Right lobe of liver (tissue), 6 donors: ENCODE measurements at places on chromosomes 11 and 22. TPM values are rescaled to one million over a fixed set of nuclear protein-coding genes. Genes with fewer than 3 reads are reported as not detected.

DNA sequence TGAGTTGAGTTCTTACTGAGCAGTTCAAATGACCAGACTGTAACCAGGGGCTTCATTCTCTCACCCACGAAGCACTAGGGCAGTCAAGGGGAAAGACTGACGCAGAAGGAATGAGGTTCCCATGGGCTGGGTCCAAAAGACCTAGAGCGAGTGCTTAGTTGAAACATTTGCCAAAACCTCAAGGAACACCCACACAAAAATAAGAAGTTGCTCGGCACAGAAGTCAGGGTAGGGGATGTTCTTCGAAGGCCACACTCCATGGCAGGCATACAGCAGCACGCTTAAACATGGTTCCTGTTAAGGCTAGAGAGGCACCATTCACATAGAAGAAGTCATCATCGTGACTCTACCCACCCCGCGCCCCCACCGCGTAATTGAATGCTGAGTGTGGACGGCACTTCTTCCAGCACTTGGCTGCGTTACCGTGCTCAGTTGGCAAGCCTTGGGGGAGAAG is 52.9 kb downstream of the TIMP3 start:
- H3K27me3 ChIP-seq: no peaks in the 10 kb centered on the region
- H3K4me3 ChIP-seq: no peak overlapping the region
- no peak for DNase-seq
- H3K4me1 ChIP-seq: no peaks in the 10 kb centered on the region

DNA sequence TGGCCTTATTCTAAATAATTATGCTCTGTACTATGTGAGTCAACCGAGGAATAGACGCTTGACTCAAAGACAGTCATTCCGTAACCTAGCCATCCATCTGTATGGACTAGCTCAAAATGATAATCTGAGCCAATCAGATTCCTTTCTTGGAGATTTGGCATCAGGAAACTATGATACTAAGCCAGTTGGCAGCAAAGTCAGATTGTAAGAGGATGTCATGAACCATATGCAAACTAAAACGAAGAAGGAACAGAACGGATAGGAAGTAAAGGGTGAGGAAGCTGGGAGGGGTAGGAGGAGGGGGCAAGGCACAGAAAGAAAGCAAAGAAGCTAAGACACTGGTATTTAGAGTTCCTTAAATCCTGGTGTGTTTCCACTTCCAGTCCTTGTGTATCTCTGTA is 10.7 kb upstream of the SESN3 start:
- no peak overlapping the region for H3K27ac ChIP-seq
- H3K4me1 ChIP-seq: no peaks in the 10 kb centered on the region
- H3K36me3 ChIP-seq: no peaks in the 10 kb centered on the region

GRCh38 chr22:48262596-48263430 is 1500.4 kb downstream of the TBC1D22A start:
- DNase-seq: no peak
- H3K4me1 ChIP-seq: no peaks in the 10 kb centered on the region
- H3K27ac ChIP-seq: no peak overlapping the region
- H3K36me3 ChIP-seq: no peaks in the 10 kb centered on the region

DNA sequence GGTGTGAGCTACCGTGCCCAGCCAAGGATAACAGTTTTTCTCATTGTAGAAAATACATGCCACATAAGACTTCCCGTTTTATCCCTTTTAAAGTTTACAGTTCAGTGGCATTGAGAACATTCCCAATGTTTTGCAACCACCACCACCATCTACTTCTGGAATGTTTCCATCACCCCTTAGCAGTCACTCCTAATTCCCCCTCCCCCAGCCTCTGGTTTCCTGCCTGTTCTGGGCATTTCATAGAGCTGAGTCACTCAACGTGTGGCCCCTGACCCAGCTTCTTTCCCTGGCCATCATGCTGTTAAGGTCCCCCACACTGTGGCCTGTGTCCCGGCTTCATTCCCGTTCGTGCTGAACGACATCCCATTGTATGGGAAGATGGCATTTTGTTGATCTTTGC is 30.7 kb downstream of the FGF4 start:
- H3K36me3 ChIP-seq: no peaks in the 10 kb centered on the region
- no peaks in the 10 kb centered on the region for H3K4me1 ChIP-seq
- H3K27ac ChIP-seq: no peak overlapping the region

Gene SAA1
- 7,699 TPM for total RNA-seq

DNA sequence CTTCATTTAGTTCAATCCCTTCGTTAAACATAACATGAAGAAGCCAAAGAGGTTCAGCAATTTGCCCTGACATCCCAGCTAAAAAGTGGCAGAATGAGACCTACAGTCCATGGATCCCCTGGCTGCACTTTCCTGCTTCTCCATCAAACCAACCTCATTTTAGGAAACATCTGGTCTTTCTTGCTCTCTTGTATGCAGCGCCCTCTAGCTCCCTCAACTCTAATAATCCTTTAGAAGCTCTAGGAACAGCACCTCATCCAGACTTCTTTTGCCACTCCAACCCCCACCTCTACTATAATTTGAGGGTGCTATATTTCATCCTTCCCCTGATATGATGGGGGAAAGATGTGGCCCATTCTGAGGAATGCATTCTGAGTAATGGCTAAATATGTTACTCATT is 7.4 kb downstream of the CNTF start:
- no peak overlapping the region for H3K4me3 ChIP-seq
- no peak for DNase-seq
- H3K27me3 ChIP-seq: no peaks in the 10 kb centered on the region
- no peaks in the 10 kb centered on the region for H3K36me3 ChIP-seq

- no peak for DNase-seq
- H3K4me1 ChIP-seq: no peaks in the 10 kb centered on the region
- H3K27me3 ChIP-seq: no peaks in the 10 kb centered on the region
- no peaks in the 10 kb centered on the region for H3K36me3 ChIP-seq
Measured at GRCh38 chr22:36839356-36840073, 21.3 kb upstream of the NCF4 start.

- H3K4me1 ChIP-seq: no peaks in the 10 kb centered on the region
- no peaks in the 10 kb centered on the region for H3K36me3 ChIP-seq
- H3K27ac ChIP-seq: no peak overlapping the region
- no peaks in the 10 kb centered on the region for H3K27me3 ChIP-seq
- H3K4me3 ChIP-seq: no peak overlapping the region
Measured at GRCh38 chr22:38927033-38927781, 30.2 kb upstream of the APOBEC3A start.

DNA sequence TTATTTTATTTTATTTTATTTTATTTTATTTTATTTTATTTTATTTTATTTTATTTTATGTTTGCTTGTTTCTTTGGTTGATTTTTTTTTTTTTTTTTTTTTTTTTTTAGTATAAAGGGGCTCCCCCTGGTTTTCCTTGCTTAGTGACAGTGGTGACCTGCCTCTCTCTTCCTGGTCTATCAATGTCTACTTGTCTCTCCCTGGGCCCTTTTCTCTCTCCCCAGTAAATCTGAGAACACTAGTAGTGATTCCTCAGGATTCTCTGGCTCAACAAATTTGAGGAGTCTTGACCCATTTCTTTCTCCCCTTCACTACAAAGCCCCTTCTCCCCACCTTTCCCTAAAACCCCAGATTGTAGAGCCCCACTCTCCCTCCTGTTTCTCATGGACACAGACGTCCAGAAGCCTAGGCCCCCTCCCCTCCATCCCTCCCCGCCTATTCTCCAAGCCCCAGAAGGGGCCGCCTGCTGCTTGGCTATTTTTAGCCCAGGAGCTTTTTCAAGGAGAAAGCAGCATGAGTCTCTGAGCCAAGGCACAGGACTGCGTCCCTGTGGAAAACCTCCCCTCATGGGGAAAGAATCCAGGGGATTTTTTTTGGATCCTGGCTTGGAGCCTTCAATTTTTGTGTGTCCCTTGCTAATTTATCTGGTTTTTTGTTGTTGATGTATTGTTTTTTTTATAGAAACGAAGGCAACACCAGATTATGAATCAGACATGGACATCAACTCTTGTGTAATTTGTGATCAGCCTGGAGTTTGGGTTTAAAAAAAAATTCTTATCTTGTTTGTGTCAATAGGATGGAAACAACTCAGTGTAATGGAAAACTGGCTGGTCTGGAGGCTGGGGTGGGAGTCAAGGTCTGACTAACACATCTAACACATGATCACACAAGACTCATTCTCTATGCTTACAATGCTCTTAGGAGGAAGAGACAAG is 17.5 kb upstream of the ACCSL start:
- no peak overlapping the region for H3K4me3 ChIP-seq
- no peak for DNase-seq
- H3K36me3 ChIP-seq: no peaks in the 10 kb centered on the region
- no peaks in the 10 kb centered on the region for H3K27me3 ChIP-seq

- H3K4me1 ChIP-seq: no peaks in the 10 kb centered on the region
- H3K27me3 ChIP-seq: no peaks in the 10 kb centered on the region
- peak overlapping the region; percentile 47 for H3K27ac ChIP-seq
- no peak overlapping the region for H3K4me3 ChIP-seq
Measured at GRCh38 chr11:73325036-73325981, 17.2 kb downstream of the ARHGEF17 start.

Gene CASP5
- 0.35 TPM for total RNA-seq

DNA sequence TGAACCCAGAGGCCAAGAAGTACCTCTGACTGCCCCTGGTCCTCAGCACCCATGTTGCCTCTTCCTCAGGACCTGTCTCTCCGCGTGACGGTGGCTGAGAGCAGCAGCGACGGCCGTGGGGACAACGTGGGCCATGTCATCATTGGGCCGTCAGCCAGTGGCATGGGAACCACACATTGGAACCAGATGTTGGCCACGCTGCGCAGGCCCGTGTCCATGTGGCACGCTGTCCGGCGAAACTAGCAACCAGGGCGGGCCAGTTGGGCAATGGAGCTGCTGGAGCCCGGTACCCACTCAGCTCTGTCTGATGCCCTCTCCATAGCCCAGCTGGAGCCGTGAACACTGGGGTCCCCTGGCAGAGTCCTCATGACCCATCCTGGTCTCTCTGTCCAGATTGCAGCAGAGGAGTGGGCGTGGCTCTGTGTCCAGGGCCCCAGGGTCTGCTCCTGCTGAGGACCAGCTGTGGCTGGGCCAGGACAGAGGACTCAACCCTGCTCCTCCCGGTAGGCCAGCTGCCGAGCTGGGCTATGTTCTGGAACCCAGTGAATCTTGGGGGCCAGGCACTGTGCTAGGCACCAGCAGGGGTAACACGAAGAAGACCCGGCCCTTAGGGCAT is 8.0 kb upstream of the RHOD start:
- H3K4me3 ChIP-seq: no peak overlapping the region
- no peaks in the 10 kb centered on the region for H3K4me1 ChIP-seq
- H3K36me3 ChIP-seq: no peaks in the 10 kb centered on the region
- no peak overlapping the region for H3K27ac ChIP-seq
- DNase-seq: no peak

Gene KRTAP5-8
- total RNA-seq: not detected

Gene WEE1
- 11.1 TPM for total RNA-seq

Gene TYR
- not detected for total RNA-seq

Gene MYO18B
- 0.37 TPM for total RNA-seq

DNA sequence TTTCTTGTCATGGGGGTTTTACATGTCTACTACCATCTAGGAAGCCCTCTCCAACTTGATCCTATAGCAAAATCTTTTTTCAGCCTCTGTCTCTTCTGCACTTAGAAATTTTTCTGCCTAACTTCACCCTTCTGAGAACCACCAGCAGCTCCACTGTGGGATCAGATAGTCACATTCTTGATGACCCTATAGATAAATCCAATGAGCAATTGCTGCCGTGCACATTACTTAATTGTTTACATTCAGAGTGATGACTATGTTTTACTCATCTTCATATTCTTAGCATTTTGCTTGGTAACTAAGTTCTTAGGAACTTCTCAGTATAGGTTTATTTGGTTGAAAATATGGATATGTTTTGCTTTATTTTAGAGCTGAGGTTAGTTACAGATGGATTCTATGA is 12.4 kb upstream of the ETS1 start:
- H3K27ac ChIP-seq: no peak overlapping the region
- no peaks in the 10 kb centered on the region for H3K27me3 ChIP-seq
- DNase-seq: no peak
- H3K36me3 ChIP-seq: no peaks in the 10 kb centered on the region

Gene DUSP18
- 2.9 TPM for total RNA-seq

- no peak for DNase-seq
- no peak overlapping the region for H3K27ac ChIP-seq
Measured at GRCh38 chr11:26227883-26228502, 103.9 kb upstream of the ANO3 start.

- H3K4me1 ChIP-seq: no peaks in the 10 kb centered on the region
- no peaks in the 10 kb centered on the region for H3K27me3 ChIP-seq
- H3K27ac ChIP-seq: no peak overlapping the region
- no peak for DNase-seq
- no peak overlapping the region for H3K4me3 ChIP-seq
Measured at GRCh38 chr11:35012467-35013191, 96.2 kb downstream of the PDHX start.

DNA sequence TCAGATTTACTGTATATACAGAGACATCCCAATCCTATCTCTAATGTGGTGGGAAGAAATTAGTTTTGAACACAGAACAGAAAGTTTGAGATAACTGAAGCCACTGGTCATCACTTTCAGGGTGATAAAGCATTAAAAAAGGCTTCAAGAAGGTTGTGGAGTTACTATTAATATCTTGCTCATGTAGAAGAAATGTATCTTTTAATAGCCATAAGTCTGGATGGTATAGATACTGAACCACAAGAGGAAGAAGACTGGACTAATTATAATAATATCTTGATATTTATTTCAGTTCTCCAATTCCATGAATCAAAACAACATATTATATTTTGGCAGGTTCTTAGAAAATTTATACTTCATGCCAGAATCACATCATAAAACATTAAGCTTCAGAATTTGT is 137.1 kb downstream of the TMEM135 start:
- H3K36me3 ChIP-seq: no peaks in the 10 kb centered on the region
- H3K27me3 ChIP-seq: no peaks in the 10 kb centered on the region
- H3K27ac ChIP-seq: no peak overlapping the region

Gene RAB38
- total RNA-seq: 0.87 TPM

- no peaks in the 10 kb centered on the region for H3K4me1 ChIP-seq
- no peak overlapping the region for H3K4me3 ChIP-seq
- DNase-seq: no peak
Measured at GRCh38 chr11:1011320-1011698, 25.2 kb downstream of the MUC6 start.

DNA sequence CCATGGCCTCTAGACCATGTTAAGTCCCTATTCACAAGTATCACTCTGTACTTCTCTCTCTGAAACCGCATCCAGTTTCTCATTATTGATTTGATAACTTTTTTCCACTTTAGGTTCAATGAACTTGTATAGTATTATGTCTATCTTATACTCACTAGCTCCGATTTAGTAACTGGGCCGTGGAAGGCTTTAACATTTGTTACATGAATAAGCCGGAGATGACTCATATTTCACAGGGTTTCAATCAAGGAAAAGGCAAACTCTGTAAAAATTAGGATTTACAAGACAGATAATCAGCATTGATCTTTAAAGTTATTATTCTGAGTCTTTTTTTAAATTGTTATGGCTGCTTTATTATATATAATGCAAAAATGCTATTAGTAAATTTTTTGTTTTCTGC is 662.2 kb upstream of the CNTN5 start:
- no peaks in the 10 kb centered on the region for H3K4me1 ChIP-seq
- DNase-seq: no peak
- no peak overlapping the region for H3K27ac ChIP-seq
- H3K36me3 ChIP-seq: no peaks in the 10 kb centered on the region
- no peak overlapping the region for H3K4me3 ChIP-seq

- H3K27me3 ChIP-seq: no peaks in the 10 kb centered on the region
- no peaks in the 10 kb centered on the region for H3K36me3 ChIP-seq
- peak; percentile 19 for DNase-seq
- no peak overlapping the region for H3K4me3 ChIP-seq
- H3K27ac ChIP-seq: no peak overlapping the region
Measured at GRCh38 chr22:29225422-29226090, 19.9 kb downstream of the EMID1 start.
